ENCODE measurements at places on chromosomes 7 and 10. TPM values are rescaled to one million over a fixed set of nuclear protein-coding genes. Genes with fewer than 3 reads are reported as not detected.

The BHLHA15 gene
- total RNA-seq: 3.4 TPM

The ABCB4 gene
- total RNA-seq: 0.18 TPM

The SPDYE6 gene
- not detected for total RNA-seq

The CDC14C gene
- total RNA-seq: not detected

The LIPF gene
- total RNA-seq: not detected

The CDNF gene
- total RNA-seq: 3.4 TPM

The FAM131B gene
- total RNA-seq: 22.3 TPM

The OPALIN gene
- total RNA-seq: not detected

The DLX5 gene
- total RNA-seq: 0.30 TPM

The GCK gene
- not detected for total RNA-seq

The TEX47 gene
- total RNA-seq: not detected

- DNase-seq: no peak
These were observed 43.4 kb downstream of the PPIF start for GRCh38 chr10:79390551-79391229.

DNA sequence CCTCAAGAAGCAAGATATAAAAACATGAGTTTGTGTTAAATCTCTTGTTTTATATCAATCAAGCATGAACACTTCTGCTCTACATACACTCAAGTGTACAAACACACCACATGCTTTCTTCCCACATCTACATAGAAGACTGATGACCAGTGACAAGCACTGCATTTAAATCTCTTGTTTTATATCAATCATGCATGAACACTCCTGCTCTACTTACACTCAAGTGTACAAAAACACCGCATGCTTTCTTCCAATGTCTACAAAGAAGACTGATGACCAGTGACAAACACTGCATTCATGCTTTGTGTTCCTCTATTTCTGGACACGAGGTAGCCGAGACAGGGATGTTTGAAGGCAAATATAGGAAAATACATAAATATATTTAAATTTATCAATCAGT lies 642.0 kb upstream of the PFKP start:
- DNase-seq: no peak

- no peak for DNase-seq
These were observed 82.7 kb downstream of the SPAG6 start for GRCh38 chr10:22427890-22428571.

- no peak for DNase-seq
These were observed 195.6 kb upstream of the CSTF2T start for GRCh38 chr10:51894771-51895578.

- no peak for DNase-seq
These were observed 657.3 kb downstream of the TYW1 start for GRCh38 chr7:67653856-67654454.

GRCh38 chr10:102408728-102409603 lies 9.6 kb downstream of the PSD start:
- DNase-seq: peak; percentile 47

DNA sequence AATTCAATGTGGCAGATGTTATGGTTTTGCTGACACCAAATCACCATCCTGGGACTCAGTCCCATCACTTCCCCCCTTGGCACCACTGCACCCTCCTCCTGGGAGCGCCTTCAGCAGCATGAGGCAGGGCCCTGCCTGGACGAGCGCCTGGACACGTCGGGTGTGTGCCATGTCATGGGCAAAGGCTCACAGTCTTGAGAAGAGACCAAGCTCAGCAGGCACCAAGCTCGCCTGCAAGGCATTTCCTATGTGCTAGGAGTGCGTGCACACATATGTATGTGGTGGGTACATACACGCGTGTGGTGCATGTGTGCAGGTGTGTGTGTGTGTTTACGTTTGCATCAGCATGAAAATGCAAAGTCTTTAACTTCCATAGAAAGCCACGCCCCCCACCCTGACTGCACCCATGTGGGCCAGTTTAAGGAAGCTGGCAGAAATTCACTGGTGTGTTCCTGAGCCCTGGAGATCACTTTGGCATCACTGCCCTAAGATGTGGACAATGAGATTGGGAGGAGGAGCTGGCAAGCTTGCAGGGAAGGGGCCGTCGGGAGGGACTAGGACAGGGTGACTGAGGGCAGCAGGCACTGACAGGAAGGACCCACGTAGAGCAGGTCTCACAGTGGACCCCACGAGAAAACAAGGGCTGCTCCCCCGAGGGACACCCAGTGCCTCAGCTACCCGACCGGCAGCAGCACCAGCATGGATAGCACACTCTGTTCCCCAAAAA lies 169.9 kb upstream of the PPP2R2D start:
- DNase-seq: no peak

- no peak for DNase-seq
These were observed 14.4 kb downstream of the ALKBH4 start for GRCh38 chr7:102450242-102450641.

GRCh38 chr10:69410487-69410886 lies 6.2 kb downstream of the TACR2 start:
- no peak for DNase-seq

GRCh38 chr10:127776816-127777215 lies 39.8 kb downstream of the FOXI2 start:
- DNase-seq: no peak

GRCh38 chr7:146314962-146315361 lies 198.4 kb downstream of the CNTNAP2 start:
- no peak for DNase-seq

DNA sequence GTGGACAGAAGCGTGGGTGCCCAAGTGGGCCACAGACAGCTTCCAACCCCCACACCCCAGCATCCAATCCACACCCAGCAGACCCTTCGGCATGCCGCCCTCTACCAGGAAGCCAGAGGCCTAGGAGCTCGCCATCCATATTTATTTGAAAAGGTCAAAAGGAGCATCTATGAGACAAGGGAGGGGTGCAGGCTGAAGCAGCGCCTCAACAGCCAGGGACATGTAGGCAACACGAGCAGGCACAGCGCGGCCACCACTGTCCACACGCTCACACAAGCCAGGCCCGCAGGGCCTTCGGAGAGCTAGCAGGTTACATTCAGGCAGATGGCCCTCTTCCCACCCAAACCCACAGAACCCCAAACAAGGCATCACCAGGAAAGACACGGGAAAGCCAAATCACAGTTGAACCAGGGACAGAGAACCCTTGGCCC lies 34.6 kb downstream of the PSAP start:
- DNase-seq: no peak

DNA sequence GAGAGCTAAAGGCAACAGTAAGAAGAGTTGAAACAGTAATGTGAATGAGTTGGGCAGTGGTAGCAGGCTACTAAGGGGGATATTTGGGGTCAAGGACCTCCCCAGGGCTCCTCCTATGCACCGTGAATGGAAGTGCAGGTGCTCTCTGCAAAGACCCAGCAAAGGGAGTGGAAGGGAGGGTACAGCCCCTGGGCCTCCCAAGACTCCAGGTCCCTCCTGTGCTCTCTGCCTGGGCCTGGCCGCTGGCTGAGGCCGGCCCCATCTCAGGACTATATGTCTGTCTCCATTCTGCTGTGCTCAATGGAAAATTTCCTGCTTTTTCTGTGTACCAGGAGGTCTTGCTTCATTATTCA lies 372.1 kb upstream of the MKI67 start:
- DNase-seq: no peak

DNA sequence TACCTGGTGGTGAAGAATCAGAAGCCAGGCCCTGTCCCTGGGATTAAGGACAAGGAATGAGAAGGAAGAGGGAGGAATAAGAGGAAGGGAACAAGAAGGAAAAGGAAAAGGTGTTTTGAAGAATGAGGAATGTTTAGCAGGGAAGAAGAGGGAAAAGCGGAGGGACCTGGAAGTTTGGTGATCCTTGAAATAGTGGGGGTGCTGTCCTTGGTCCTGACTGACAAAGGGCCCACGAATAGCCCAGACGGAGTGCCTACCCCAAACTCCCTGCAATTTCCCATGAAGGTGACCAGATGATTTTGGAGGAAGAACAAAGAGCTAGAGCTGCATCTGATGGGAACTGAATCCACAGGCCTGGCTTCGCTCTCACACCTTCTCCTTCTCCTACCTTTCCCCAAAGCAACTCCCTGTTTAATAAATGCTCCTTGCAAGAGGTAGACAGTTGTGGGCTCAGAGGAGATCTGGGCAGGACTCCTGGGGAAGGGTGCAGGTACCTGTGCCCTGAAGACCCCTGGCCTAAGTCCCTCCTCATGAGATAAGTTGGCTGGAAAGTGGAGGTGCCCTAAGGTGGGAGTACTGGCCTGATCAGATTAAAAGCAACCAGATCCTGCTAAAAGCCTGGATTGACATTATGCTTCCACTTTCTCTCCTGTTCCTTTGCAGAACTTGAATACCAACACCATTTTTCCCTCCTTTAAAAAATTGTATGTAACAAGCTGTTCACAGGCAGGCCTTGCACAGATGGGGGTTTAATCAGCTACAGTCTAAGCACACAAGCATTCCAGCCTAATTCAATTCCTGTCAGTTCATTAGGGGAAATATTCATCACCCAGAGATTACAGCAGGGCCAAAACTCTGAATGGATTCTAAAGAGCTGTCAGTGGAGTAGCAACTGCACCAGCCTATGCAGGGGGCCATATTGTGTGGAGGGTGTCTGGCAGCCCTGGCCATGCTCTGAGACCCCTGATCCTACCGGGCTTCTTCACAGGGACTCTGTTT lies 19.4 kb downstream of the KAZALD1 start:
- DNase-seq: peak; percentile 63

DNA sequence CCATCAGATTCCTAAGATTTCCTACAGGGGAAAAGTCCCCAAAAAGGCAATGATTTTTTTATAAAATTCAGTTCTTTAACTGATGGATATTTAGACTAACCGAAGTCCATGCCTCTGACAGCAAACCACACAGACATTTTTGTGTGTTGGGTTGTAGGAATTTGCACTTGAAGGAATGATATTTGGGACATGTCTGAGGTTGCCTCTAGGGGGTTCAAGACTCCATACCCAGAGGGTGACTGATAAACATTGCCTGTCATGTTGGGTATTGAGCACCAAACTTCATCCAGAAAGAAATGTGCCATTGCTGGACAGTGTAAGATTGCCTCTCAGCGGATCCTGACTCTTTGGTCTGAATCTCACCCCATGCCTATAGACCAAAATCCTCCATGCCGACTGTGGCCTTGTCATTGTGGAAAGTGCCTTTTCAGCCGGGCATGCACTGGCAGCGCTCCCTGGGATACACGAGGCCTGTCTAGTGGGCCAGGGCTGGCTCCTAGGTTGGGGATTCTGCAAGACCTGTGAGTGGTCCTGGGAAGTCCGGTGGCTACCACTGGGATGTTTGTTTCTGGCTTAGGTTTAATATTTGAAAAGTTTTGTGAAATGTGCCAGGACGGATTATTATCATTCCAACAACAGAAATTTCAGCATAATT lies 252.9 kb downstream of the WDR37 start:
- no peak for DNase-seq

GRCh38 chr7:18509481-18509880 lies 13.9 kb downstream of the HDAC9 start:
- no peak for DNase-seq

DNA sequence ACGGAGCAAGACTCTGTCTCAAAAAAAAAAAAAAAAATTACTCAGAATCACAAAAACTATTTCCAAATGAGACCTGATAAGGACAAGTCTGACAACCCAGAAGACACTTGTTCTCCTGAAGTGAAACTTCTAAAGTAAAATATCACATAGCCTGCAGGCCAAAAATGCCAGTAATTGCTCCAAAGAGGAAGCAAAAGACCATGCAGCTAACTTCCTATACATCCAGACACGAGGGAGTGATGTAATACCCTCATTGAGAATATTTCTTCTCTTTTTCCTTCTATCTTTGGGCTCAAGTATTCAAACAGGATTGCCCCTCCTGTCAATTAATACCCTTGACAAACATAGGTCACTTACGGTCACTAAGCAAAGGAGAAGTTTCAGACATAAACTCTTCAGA lies 31.2 kb downstream of the ARMH3 start:
- DNase-seq: no peak

GRCh38 chr10:70566515-70567290 lies 35.8 kb downstream of the PRF1 start:
- DNase-seq: no peak

DNA sequence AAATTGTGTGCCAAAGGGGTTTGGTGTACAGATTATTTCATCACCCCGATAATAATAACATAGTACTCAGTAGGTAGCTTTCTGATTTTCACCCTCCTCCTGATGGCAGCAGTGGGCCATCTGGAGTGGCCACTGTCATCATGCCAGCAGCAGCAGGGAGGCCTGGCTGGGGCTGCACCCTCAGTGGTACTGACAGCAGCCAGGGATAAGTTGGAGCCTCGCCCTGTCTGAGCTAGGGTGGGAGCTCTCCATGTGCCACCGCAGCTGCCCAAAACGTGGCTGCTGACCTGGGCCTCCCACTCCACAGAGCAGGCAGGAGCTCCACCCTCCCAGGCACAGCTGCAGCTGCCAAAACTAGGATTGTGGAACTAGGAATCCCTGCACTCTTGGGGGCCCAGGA lies 700.8 kb upstream of the KCND2 start:
- DNase-seq: no peak

All from Caco-2 (cell line).